ENCODE measurements at places on chromosomes 5 and 9.

DNA sequence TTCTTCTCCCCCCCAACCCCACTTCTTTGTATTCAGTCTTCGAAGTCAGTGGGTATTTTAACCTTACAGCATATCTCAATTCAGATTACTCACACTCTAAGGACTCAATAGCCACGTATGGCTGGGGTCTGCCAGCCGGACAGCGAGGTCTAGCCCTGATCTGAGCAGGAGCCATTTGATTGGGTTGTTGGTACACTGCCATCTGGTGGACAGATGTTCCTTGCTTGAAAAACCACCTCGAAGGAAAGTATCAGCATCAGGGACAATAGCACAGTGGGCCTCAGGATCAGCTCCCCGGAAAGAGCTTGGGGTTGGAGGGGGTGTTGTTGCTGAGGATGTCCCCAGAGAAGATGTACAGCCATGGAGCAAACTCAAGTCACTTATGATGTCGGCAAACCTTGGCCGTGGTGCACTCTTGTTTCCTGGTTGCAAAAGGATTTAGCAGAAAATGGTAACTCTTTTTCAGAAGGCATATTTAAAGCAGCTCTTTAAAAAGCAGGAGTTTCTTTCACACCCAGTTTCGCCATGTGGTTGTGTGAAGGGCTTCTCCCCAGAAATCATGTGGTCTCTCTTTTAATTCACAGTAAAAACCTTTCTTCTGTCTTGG is 31.7 kb upstream of the KCNMB1 start:
- DNase-seq, result peak; percentile 59

DNA sequence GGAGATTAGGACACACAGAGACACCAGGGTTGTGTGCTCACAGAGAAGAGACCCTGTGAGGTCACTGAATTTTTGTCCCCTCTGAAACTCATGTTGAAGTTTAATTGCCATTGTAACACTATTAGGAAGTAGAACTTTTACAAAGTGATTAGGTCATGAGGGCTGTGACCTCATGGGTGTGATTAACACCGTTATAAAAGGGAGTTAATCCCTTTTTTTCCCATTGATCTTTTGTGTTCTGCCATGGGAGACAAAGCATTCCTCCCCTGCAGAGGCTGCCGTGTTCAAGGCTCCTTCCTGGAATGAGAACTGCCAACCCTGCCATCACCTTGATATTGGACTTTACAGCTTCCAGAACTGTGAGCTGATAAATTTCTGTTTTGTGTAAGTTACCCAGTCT is 221.0 kb downstream of the ADCY2 start:
- no peak for DNase-seq

DNA sequence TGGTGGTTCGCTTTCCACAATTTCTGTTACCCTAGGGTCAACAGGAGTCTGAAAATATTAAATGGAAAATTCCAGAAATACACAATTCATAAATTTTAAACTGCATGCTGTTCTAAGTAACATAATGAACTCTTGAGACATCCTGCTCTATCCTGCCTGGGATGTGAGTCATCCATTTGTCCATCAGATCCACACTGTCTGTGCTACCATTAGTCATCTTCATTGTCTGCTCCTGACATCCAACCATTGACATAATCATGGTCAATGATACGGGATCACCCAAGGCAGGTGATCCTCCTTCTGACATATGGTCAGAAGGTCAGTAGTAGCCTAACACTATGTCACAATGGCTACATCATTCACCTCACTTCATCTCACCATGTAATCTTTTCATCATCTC is 276.7 kb upstream of the KIF2A start:
- DNase-seq, result no peak

DNA sequence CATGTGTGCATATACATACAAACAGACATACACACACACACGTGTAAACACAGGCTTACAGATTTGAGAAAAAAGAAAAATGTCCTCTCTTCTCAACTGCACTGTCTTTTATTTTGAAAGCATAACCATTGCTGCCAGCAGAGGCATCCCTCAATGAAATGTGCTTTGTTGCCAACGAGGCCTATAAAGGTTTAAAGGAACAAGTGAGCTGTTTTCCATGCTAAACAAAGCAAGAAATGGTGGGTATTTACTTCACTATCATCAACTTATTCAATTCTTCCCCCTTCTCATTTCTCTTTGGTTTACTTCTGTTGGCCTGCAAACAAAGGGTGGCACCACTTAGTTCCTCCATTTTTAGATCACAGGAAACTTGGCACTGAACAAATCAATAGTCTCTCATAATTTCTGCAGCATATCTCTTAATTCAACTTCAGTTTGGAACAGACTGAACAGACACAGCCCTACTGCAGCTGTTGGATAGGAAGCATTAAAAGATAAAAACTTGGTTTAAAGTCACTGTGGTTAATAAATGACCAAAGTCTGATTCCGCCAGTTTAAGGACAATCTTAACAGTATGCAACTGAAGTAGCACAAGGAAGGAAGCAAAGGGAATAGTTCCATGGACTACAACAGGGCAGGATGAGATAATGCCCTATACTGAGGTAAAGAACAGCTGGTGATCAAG is 21.7 kb downstream of the TTC33 start:
- no peak for DNase-seq

GRCh38 chr9:127595611-127596010 is 16.5 kb upstream of the STXBP1 start:
- DNase-seq, result no peak

DNA sequence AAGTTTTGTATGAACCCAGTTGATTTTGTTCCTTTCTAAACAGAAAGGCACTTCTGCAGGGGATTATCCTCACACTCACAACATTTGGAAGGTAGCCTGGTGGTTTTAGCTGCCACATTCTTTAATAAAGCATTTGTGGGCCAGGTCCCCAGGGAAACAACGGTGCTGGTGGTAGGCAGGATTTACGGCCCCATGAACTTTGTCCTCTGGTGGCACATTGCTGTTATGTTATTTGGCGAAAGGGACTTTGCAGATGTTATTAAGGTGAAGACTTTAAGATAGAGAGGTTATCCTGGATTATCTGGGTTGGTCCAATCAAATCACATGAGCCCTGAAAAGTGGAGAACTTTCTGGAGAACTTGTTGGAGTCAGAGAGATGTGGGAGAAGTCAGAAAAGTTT is 86.3 kb upstream of the C9orf72 start:
- DNase-seq, result no peak
